ENCODE measurements at places on chromosomes 6 and 20.

DNA sequence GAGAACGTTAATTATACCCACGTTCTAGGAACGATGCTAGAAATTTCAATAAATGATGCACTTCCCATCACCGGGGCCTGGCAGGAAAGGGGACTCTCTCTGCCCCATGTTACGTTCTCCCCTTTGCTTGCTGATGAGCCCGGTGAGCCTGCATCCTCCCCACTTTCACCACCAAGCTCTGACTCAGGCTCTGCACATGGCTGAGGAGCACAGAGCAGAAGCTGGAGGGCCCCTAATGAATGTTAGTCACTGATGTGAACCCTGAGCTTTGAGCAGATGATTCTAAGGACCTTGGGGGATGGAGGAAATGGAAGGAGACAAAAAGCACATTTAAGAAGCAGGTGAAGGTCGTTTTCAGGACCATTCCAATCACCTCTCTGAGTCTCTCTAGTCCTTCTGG, 468.2 kb upstream of the ARID1B start:
- DNase-seq, result no peak

GRCh38 chr20:63855363-63856097, 5.8 kb upstream of the ABHD16B start:
- DNase-seq, result no peak

GRCh38 chr6:122620428-122620827, 10.2 kb downstream of the PKIB start:
- no peak for DNase-seq

DNA sequence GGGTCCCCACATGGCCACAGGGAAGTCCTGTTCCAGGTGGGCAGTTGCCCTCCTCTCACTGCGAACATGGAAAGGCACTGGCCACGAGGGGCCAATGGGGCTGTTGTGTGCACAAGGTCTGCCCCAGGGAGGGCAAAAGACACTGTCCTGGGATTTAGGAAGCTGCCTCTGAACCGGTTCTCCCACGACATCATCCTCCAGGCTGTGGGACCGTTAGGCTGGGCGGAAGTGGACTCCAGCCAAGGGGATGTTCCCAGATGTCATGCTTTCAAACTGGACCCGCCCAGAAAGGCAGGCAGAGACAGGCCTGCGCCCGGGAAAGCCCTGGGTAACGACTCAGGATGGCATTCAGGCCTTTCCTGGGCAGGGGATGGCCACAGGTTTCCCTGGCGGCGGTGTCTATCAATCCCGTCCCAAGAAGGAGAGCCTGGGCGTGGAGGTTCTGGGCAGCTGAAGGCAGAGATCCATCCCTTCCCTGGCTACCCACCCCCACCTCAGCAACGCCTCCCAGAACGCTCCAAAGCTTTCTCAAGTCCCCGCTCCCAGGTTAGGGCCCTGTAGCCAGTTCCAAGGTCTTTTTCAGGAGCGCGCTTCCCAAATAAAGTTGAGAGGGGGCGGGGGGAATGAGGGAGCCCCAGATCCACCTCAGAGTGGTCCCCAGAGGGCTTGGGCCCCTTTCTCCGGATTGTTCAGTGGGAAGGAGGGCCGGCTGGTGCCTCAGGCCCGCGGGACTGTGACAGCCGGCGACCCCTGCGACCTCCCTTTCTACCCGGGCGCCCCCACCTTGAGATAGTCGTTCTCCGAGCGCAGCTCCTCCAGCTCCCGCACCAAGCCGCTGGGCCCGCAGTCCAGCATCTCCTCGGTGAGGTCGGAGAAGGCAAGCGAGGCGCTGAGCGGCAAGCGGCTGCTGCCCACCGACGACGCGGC, 13.8 kb upstream of the TLDC2 start:
- no peak for DNase-seq

- no peak for DNase-seq
These were observed 360.6 kb downstream of the RIMS1 start for GRCh38 chr6:72246926-72247325.

DNA sequence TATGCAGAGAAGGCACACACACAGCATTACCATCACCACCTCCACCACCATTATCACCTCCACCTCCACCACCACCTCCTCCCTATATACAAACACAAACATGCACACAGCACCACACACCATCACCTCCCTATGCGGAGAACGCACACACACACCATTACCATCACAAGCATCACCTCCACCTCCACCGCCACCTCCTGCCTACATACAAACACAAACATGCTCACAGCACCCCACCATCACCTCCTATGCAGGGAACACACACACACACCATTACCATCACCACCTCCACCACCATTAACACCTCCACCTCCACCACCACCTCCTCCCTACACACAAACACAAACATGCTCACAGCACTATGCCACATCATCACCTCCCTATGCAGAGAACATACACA, 236.5 kb upstream of the AFDN start:
- DNase-seq, result no peak

GRCh38 chr6:127816643-127817042, 84.2 kb downstream of the THEMIS start:
- DNase-seq, result no peak

GRCh38 chr20:48531505-48531904, 296.3 kb downstream of the PREX1 start:
- DNase-seq, result no peak

- DNase-seq, result no peak
These were observed 31.6 kb upstream of the MRPS10 start for GRCh38 chr6:42249279-42249678.

- DNase-seq, result no peak
These were observed 137.9 kb downstream of the RPS12 start for GRCh38 chr6:132952031-132952867.
